ENCODE measurements at places on chromosomes 5 and 9.

DNA sequence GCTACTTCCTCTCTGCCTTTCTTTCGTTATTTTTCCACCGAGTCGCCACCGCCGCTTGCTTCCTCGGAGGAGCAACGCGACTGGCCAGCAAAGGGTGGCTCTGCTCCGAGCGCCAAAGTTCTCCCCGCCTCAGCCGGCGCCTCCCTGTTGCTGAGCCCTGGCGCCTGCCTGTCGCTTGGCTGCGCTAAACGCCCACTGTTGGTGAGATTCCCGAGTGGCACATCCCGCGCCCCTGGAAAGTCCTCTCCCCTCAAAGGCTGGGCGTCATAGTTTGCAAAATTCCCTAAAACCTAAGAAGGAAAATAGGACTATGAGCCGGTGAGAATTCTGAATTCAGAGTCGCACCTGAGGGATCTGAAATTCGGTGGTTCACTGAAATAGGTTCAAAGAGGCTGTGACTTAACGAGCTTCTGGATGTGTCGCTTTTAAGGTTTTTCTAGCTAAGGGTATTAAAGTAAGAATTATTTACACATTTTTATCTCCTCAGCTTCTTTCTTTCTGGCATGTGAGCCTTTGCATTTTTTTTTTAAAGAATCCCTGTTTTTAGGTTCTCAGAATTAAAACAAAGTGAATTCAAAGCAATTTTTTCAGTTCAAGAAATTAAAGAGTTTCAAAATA is at the start of gene GRIN3A:
TSS of gene GRIN3A (minus strand) at position 82 of the 618 bp plus-strand sequence. CDS start 668 bp downstream, outside the sequence.
- DNase-seq, result no peak

DNA sequence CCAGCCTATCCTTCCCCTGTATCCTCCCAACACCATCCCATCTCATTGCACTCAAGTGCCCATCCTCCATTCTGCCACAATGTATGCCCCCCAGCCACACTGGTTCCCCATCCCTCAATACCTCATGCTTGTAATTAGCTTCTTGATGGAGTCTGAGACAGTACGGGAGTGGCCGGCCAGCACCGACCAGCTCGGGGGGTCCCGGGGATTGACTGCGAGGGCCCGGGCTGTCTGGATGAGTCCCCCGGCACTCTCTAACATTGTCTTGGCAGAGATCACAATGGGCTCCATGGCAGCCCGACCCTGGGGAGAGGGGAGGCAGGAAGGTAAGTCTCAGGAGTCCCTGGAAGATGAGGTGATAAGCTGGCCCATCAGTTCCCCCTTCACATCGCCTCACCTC is 17.2 kb upstream of the TPM2 start:
- no peak for DNase-seq

DNA sequence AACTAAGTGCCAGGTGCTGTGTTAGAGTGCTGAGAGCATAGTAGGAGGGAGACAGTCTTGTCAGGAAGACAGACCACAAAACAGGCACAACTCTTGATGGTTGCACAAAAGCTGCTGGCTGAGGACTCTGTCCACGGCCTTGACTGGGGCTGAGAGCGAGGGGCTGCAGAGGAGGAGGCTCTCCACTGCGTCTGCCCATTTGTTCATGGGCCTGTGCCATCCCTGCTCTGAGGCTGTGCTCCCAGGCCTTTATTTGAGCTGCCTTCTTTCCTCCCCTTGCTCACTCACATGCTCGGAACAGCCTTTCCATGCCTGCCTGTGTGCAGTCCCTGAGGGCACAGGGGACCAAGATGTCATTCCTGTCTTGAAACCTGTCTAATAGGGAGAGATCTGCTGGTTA is 147.8 kb downstream of the CACNA1B start:
- no peak for DNase-seq

DNA sequence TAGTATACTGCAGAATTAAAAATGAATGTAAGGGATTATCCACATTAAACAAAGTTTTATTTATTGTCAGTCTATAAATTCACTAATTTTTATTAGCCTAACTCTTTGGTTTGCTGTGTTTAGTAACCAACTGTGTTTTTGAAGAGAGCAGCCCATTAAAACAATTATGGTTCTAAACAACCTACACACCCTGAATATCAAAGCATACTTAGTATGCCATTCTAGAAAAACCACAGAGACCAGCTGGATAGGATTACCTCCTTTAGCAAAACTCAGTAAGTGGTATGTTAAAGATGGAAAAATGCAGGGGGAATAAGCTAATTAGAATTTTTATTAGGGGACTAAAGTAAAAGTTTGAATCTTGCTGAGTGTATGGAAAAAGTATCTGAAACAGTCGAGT is 1981.7 kb upstream of the NUDT12 start:
- DNase-seq, result no peak

DNA sequence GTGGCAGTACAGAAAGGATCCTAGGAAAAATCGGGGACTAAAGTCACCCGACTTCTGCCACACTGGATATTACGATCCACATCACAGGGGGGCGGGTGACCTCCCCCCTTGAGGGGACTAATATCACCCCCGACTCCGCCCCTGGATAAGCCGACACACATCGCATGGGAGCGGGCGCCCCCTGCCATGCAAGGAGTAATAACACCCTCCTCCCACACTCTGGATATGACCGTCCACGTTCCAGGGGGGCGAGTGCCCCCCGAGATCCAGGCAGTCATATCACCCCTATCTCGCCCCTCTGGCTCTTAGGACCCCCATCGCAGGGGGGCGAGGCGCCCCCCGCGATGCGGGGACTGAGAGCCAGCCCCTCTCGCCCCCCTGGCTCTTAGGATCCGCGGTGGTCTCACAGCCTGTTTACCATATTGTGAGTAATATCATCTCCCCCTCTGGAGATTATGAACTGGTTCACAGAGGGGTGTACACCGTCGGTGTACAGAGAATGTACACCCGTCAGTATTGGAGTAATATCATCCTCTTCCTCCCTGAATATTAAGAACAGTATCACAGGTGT is 423.0 kb downstream of the DIRAS2 start:
- peak; percentile 1 for DNase-seq

GRCh38 chr5:126506079-126506478 is 82.9 kb downstream of the GRAMD2B start:
- no peak for DNase-seq

DNA sequence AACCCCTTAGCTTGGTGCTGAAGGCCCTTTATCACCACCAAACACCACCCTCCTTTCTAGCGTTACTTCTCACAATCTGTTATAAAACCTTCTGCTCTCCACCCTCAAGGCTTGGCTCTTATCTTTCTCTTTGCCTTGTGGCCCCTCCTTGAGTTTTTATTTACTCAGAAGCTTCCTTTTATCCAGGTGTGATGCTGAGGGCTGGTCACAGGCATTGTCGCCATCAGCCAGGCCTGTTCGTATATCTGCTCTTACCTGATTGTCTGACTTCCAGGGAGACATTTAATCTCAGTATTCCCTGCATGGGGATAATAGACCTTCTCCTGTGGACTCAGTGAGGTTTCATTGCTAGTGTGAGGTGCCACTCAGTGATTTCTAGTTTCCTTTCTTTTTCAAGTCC is 34.2 kb downstream of the MEGF10 start:
- DNase-seq, result no peak

DNA sequence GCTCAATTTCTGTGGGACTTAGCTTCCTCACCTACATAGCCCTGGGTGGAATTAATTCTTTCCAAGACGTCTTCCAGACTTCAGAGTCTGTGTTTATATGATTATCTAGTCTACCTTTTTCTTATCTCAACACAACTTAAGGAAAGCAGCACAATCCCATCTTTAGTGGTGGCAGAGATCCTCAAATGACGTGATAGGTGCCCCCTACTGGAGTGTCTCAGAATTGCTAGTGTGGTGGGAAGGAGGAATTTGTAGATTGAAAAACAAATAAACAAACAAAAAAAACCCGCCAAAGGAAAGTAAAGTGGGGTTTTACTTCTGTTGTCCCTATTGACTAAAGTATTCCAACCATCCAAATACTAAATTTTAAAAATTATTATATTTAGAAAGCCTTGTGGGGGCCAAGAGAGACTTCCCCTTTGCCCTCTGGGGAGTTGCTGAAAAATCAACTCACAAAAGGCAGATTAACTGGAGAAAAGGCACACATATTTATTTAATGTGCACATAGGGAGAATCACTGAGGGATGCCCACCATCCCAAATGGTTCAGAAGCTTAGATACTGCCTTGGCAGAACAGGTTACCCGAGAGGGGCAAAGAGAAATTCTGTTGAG is 283.3 kb downstream of the TMEM167A start:
- DNase-seq, result no peak

DNA sequence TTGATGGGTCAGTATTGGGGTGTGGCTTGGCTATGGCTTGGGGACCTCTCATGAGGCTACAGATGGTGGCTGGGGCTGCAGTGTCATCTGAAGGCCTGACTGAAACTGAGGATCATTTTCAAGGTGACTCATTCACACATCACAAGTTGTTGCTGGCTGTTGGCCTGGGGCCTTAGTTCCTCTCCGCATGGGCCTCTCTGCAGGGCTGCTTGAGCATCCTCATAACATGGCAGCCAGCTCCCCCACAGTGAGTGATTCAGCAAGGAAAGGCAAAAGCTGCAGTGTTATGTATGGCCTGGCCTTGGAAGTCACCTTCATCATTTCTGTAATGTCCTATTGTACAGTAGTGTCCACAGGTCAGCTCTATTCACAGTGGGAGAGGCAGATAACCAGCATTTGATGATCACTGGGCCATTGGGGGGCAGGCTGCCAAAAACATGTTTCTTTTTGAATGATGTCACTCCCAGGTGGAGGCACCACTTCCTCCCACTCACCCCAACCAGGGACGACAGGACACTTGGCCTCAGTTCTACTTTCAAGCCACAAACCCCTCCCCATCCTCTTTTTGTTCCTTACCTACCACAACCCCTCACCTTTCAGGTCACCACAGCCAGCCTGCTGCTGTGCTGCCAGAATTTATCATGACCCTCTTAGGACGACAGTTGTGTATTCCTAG is 14.4 kb downstream of the FGD3 start:
- DNase-seq, result no peak

GRCh38 chr9:135816651-135816970 is 90.7 kb downstream of the CAMSAP1 start:
- DNase-seq, result no peak

- no peak for DNase-seq
Measured at GRCh38 chr5:11803436-11803835, 100.8 kb downstream of the CTNND2 start.

DNA sequence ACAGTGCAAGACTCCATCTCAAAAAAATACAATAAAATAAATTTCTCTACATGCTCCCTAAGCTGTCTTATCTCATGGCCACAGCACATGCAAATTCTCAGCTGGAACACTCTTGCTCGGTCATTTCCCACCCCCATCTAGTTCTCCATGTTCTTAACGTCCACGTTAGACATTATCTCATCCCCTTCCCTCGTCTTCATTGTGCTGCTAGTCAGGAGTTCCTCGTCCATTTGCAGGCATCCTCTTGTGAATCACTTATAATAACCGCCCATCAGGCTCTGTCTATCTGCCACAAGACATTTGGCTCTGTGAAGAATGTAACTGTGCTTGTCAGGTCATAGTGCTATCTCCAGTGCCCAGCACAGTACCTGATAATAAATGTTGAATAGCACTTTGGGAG is 32.9 kb upstream of the GOLGA1 start:
- DNase-seq, result no peak

DNA sequence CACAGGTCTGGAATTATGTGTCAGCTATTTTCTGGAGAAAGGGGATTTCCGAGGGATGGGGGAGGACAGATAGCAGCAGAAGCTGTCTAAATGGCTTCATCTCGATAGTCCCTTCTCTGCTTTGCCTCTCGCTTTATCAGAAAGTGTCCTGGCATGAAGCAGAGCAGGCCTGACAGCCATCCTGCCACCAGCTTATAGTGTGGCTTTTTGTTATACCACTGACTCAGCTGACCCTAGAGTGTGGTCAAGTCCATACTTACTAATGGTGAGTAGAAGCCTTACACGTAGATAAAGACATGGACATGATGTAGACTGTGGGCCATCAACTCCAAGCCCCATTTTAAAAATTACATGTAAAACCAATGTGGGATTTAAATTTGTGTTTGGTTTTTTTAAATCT is 50.0 kb downstream of the RCL1 start:
- DNase-seq, result no peak

DNA sequence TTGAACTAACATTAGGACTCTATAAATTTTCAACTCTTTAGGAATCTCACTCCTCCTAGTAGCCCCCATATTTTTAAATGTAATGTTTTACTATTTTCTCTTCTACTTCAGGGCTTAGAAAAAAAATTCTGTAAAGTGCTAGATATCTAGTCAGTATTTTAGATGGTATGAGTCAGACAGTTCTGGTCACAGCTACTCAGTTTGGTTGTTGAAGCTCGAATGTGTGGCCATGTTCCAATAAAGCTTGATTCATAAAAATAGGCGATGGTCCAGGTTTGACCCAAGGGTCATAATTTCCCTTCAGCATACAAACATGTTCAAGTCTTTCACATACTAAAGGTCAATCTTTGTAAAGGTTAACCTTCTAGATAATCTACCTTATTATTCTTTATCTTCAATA is 566.0 kb upstream of the CDH18 start:
- no peak for DNase-seq

DNA sequence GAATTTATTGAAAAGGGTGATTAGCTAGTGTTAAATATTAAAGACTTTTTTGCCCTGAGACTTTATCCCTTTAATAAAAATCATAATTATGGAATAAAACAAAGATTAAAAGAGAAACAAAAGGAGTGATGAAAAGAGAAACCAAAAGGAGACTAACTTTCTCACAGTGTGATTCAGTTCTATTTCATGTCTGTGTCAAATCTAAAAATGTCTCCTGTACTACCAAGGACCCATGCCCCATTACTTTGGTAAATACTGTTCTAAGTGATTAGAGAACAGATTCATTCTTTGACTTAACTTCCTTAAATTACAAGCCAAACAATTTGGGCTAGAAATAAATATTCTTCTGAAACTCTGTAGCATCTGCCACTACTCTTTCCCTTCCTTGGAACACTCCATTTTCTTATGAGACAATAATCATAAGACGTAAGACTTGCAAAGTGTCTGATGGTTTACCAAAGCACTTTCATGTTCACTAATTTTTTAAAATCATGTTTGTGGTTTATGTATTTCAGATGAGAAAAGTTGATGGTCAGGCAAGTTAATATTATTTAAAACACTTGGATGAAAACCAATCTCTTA is 319.0 kb downstream of the EBF1 start:
- DNase-seq, result no peak

DNA sequence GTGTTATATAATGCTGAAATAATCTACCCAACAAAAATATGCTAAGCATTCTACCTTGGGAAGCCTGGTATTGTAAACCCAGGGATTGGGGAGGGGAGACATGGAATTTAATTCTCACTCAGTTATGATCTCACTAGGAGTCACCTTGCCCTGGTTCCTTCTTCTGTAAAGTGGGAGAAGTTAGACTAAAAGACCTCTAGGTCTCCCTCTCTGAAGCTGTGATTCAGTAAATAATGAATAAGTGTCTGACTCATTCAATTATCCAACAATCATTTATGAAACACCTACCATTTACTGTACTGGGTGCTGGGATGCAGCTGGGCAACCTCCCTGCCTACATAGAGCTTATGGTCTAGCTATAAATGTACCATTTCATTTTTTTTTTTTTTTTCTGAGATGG is 20.2 kb upstream of the SPARC start:
- no peak for DNase-seq

GRCh38 chr9:26605367-26605766 is 287.2 kb downstream of the CAAP1 start:
- DNase-seq, result no peak

GRCh38 chr5:122101636-122102285 is 23.7 kb upstream of the LOX start:
- DNase-seq, result no peak
